Left kidney (tissue), 8 donors: ENCODE measurements at places on chromosomes 11 and 22.

DNA sequence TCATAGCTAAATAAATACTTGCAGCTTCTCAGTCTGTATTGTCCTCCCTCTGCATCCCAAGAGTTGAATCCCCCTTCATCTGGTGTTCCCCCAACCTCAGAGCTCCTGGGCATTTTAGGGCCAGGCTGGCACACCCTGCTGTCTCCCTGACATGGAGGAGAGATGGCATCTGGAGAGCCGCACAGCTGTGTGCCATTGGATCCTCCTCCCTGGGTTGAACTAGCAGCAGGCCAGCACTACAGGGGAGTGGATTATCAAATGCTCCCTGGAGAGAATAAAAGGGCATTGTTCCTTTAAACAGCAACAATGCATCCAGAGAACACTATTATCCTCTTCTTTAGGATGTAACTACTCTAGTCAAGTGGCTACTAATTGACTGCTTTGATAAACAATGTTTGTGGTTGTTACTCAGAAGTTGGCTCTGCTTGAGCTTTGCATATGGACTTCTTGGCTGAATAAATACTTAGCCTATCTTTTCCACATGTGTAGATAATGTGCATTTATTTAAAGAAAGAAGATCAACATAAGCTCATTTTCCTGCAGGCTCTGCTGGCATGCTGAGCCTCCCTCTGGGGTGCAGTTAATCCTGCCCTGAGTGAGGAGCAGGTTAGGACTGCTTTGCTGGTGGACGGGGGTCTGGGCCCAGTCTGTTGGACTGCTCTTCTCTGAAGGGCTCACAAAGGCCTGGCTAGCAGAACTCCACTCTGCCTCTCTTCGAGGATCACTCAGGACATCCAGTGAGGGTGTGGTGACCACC is 897.2 kb downstream of the TBC1D22A start:
- DNase-seq, result no peak

DNA sequence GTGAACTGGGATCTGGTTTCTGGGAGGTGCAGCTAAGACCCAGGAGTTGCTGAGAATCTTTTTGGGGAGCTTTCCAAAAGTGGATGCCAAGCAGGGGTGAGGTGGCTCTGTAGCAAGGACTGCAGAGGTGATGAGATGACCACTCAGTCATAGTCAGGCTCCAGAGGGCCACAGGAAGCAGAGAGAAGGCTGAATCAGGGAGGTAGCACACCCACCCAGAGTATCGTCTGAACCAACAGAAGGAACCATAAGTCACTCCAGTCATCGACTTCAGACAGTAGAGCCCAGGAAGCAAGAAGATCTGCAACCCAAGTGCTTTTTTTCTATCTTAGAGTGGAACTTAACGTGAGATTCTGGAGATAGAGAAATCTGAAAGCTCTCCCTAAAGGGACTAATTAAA is 335.7 kb upstream of the MPPED2 start:
- DNase-seq, result no peak

- DNase-seq, result no peak
These were observed 32.5 kb downstream of the NADSYN1 start for GRCh38 chr11:71485466-71485865.

DNA sequence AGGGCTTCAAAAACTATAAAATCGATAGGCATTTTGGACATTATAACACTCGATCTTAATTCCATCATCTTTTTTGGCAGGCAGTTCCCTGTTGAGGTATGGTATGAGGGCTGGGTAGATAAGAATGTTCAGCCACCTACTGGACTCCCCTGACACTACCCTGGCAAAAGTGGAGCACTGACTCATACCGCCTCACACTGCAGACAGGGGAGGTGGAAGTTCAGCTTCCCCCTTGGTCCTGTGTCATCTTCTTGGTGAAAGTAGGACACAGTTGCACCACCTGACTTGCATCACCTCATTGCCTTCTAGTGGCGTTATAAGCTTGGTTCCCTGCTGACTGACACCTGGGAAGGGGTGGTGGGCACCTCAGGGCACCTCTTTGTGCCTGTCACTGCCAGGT is 30.4 kb downstream of the PAAF1 start:
- DNase-seq, result no peak

DNA sequence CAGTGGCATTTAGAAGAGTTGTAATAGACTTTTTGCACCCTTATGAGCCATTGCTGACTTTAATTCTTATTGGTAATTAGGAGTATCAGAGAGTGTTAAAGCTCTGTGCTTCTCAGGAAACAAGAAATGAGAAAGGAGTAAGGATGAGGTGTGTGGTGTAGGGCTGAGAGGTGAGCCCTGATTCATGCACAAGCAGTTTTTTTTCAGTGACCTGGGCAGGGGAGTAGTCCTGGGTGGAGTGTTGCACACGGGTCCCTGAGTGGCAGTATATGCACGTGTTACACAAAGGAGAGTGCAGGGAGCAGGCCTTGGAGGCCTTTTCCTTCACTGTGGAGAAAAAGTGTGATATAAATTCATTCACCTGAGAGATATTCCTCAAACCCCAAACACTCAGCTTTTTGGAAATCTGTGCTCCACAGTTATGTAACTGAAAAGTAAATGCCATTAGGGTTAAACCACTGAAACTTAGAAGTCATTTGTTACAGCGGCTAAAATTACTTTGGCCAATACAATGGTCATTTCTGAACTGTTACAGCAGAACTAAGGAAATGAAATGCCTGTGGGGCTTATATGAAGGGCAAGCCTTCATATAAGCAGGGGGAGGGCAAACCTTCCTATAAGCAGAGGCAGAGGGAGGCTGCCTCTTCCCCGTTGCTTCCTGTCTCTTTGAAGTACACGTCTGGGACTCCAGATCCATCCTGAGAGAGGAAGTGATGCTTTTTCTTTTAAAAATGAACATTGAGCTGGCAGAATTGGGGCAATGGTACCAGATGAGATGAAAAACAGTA is 62.6 kb upstream of the OLFML1 start:
- no peak for DNase-seq

DNA sequence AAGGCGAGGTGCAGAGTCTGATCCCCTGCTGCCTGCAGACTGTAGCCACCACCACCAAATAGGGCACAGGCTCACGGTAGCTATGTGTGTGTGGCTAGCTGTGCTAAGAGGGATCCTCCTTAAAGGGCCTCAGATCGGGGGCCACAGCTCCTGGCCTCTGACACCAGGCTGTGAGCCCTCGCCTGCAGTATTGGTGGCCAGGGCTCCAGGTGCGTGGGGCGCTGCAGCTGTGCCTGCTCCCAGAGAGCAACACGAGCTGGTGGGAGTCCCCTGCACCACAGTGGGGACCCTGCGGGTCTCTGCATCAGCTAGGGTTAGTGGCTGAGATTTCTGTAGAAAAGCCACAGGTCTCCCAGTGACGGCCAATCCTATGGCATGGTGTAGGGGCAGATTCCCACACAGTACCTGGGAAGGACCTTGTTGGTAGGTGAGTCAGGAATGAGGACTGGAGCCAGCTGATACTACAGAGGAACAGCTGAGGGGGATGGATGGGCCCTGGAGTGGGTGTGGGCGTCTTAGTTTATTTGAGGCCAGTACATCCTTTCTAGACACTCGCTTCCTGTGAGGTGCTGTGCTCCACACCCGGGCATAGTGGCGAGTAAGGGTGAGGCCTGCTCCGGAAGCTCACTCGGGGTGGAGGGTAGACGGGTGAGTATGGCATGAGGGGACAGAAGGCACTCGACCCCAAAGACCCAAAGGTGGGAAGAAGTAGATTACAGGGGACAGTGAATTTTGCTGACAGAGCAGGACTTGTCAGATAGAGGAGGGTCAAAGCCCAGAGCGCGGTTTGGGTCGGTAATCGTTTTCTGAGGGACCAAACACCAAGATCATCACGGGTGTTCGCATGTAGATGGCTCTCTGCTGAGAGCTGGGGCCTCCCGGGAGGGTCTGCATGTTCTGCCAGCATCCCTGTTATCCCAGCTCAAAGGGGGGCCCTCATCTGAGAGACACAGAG is 212.5 kb downstream of the TBC1D22A start:
- DNase-seq, result no peak

DNA sequence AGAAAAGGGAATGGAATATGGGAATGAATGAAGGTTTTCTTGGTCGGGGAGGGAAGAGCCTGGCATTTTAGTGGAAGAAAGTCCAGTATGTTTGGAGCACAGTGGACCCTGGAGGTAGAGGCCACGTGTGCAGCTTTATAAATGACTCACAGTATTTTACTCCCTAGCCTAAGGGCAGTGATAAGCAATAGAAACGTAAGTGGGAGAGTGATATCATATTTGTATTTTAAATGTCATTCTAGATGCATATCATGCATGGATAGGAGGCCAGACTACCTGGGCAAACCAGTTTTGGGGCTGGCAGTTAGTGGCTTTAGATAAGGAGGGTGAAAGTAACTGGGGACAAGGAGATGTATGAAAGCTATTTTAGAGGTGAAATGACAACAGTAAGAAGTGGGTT is 174.1 kb downstream of the ARHGAP42 start:
- no peak for DNase-seq

DNA sequence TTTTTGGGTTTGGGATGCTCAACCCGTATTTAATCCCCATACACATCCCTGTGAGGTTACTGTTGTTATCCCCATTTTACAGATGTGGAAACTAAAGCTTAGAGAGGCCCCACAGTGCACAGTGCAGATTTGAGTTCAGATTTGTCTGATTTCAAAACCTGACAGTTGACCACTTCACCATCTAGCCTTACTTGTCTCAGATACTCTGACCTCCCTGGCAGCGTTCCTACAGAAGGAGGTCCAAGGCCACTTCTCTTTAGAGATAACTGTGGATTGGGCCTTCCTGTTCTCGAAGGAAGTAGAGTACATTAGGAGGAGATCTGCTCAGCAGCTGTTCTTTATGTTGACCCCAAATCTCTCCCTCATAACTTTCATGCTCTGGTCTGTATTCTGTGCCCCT is 46.7 kb upstream of the CTTN start:
- DNase-seq, result no peak

DNA sequence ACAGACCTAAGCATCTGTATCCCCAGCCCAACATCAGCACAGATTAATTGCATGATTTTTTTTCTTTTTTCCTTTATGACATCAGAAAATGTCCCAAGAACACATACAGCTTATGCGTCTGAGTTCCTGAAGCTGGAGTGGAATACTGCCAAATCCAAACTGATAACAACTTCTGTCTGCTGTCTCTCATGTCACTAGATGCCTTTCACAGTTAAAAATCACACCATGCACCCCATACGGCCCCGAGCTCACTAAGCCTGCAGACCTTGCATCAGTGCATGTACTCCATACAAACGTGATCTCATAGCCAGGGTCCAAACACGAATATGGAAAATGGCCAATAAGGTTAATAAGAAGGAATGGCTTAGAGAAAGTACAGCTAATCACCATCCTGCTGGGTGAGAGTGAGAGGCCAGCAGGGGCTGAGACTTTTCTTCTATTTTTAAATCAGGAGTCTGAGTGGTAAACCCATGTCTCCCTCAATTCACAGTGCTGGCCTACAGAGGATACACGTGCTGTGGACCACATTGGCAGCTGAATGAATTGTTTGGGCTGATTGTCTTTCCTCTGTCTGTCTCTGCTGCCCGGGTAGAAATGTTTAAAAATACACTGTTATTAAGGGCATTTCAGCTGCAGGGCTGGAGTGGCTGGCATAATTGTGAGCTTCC is 350.6 kb upstream of the RAG2 start:
- no peak for DNase-seq

DNA sequence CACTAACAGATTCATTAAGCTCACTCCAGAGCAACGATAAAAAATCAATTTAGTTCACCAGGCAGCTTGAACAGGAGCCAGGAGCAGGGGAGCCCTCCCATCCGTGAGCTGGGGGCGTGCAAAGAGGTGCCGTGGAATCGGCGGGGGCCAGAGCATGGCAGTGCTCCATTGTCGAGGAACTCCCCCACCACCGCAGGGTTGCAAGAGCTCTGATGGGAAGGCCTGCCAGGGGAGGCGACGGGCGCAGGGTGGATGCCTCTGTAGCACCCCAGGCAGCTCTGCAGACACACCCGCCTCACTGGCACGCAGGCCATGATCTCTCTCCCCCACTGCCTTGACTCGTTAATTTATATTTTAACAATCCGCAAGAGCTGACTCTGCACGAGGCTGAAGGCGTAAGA is 433.2 kb downstream of the MIAT start:
- DNase-seq, result no peak

- no peak for DNase-seq
These were observed 97.0 kb upstream of the MPPED2 start for GRCh38 chr11:30683176-30683575.

DNA sequence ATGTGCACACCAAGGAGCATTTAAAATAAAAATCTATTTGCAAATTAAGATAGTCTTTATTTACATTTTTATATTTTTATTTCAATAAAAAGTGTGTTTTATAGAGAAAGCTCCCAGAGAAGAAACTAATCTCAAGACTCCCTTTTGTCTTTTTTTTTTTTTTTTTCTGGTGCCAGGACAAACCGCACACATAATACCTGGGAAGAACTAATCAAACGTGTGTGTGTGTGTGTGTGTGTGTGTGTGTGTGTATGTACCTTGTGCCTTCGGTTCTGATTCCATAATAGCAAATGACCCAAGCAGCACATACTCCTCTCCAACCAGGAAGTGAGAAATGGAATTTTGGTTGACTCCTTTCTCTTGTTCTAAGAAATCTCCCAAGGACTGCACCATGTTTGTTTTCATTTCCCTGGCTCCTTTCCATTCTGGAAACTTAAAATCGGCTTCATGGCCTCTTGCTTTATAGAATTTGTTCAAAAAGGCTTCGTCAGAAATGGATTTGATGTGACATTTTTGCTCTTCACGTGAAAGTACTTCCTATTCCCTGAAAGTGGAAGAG is 65.3 kb downstream of the ST3GAL4 start:
- DNase-seq, result no peak

DNA sequence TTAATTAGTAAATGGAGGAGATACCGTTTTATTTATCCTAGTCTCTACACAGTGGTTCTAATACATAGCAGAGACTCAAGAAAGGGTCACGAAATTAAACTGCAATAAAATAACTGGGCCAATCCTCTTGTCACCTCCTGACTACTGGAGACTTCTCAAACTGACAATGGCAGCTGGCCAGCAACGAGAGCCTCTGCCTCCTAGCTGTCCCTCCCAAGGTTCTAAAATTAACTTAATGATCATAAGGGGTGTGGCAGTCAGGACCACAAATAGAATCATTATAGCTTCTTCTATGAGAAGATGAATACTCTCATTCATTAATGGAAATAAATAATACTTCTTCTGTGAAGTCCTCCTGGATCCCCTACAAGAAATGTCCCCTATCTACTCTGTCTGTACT is 63.8 kb upstream of the APOA1 start:
- DNase-seq, result no peak

GRCh38 chr22:37160027-37160426 is 10.3 kb upstream of the IL2RB start:
- DNase-seq, result no peak

DNA sequence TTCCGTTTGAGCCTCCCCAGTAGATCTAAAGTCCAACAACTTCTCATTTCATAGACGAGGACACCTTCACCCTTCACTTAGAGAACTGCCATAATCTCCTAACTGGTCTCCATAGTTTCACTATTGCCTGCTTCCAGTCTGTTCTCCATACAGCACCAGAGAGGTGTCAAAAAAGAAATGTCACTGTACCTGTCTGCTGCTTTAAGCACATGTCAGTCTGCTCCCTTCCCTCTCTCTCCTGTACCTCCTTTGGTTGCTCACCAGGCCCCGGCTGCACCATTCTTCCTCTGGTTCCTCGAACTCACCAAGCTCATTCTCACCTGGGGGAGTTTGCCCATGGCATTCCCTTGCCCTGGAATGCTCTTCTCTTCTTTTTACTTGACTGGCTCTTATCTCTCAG is 75.8 kb downstream of the NAV2 start:
- no peak for DNase-seq

- no peak for DNase-seq
These were observed 539 bp downstream of the USH1C start for GRCh38 chr11:17543574-17544180.
